ENCODE measurements at places on chromosomes 1 and 21.
A peak's percentile ranks its signal among the peaks of the same experiment; 100 is the strongest.

DNA sequence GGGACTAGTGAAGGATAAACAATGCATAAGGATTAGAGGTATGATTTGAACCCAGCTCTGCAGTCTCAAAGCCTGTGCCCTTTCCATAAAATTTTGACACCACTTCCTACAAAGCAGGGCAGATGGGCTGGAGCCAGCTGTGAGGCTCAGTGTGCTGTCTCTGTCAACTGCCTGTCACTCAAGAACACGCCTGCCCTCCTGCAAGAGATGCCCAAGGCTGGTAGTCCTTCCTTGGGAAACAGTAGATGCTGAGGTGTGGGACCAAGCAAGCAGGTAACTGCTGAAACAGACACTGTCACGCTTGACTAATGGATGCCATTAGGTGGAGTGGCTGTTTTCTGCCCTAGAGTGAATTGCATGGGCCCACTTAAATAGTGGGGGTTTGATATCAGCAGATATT, 402.0 kb downstream of the PTPRU start:
- no peak overlapping the region for H3K4me3 ChIP-seq
- peak; percentile 52 for DNase-seq
- no peaks in the 10 kb centered on the region for H3K36me3 ChIP-seq

- H3K4me1 ChIP-seq: peaks cover 24% of the 10 kb centered on the region
- no peak overlapping the region for H3K4me3 ChIP-seq
- H3K36me3 ChIP-seq: no peaks in the 10 kb centered on the region
- DNase-seq: no peak
- no peak overlapping the region for H3K27ac ChIP-seq
Measured at GRCh38 chr1:178238722-178239510, 145.0 kb downstream of the RASAL2 start.

DNA sequence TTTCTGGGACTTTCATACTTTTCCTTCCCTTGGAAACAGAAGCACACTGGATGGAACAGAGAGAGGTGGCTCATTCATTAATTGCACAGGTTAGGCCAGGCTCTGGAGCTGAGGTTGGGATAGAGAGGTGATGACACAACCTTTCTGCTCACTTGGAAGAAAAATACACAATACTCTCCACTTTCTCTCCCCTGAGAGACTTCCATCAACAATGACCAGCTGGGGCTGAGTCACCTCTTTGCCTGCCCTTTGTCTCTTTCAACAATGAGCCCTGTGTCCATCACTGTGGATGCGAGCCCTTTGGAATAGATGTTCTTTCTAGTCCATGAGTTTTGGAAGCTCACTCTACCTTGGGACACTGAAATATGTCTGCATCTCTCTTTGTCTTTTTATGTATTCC, 43.1 kb downstream of the ATP2B4 start:
- H3K36me3 ChIP-seq: no peaks in the 10 kb centered on the region
- H3K27me3 ChIP-seq: no peaks in the 10 kb centered on the region
- H3K27ac ChIP-seq: peak overlapping the region; percentile 81
- no peak overlapping the region for H3K4me3 ChIP-seq
- H3K4me1 ChIP-seq: peaks cover 97% of the 10 kb centered on the region

DNA sequence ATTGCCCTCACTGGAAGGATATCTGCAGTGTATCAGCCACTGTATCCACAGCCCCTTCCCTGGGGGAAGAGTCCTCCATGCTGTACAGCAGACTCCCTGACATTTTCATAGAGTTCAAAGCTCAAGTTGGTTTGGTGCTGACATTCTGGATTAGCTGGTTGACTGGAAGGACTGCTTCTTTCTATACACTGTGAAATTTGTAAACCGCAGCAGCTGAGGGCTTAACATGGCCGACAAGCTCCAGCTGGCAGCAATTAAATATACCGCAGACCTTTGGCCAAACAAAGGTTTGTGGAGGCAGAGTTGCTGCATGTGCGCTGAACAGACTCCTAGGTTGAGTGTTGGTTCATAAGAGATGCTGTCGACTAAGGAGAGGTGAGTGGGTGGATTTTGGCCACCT, 126.4 kb downstream of the DHRS3 start:
- H3K27me3 ChIP-seq: no peaks in the 10 kb centered on the region
- DNase-seq: no peak
- no peaks in the 10 kb centered on the region for H3K36me3 ChIP-seq

GRCh38 chr21:45129189-45129923, 55.0 kb downstream of the ADARB1 start:
- no peak for DNase-seq
- peaks cover 46% of the 10 kb centered on the region for H3K4me1 ChIP-seq
- H3K27me3 ChIP-seq: no peaks in the 10 kb centered on the region
- peak overlapping the region; percentile 57 for H3K27ac ChIP-seq
- no peak overlapping the region for H3K4me3 ChIP-seq

DNA sequence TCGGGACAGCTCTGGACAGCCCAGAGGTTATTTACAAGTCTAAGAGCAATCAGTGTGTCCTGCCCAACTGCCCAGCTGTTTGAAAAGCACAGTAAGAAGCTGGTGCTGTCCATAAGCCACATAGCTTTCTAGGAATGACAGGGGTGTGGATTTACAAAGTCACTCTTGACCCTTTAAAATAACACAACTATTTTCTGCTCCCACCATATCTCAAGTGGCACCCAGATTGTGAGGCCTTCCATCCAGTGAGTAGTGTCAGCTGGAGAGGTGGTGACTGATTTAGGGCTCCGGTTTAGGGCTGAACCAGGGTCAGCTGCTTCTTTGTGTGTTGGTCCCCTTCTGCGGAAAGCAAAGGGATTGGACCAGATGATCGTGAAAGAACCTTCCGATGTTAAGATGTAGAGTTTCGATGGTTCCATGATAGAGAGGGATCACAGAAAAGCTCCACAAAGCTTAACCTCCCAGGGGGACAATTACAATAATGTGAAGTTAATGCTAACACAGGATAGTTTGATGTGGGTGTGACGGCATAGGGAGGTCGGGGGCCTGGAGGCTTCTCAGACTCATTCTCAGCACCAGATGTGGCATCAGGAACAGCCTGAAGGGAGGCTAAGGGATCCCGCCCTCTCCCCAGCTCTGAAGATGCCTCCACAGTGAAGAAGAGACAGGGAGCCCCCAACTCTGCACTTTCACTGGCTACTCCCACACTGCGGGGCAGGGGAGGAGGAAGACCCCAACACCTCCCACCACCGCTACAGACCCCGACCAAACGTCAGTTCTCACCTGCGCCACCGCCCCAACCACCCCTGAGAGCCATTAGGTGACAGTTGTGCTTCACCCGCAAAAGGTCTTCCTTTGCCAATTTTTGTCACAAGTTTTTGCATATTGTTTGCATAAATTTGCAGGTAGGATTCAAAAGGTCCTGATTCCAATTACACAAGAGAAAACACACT, 40.6 kb downstream of the LRRC3 start:
- no peak overlapping the region for H3K27ac ChIP-seq
- no peak for DNase-seq
- H3K4me1 ChIP-seq: no peaks in the 10 kb centered on the region
- H3K36me3 ChIP-seq: no peaks in the 10 kb centered on the region
- H3K4me3 ChIP-seq: no peak overlapping the region

GRCh38 chr1:241045659-241046058, 311.3 kb downstream of the RGS7 start:
- H3K27ac ChIP-seq: no peak overlapping the region
- no peaks in the 10 kb centered on the region for H3K4me1 ChIP-seq
- no peak overlapping the region for H3K4me3 ChIP-seq

- no peaks in the 10 kb centered on the region for H3K27me3 ChIP-seq
- H3K27ac ChIP-seq: no peak overlapping the region
- no peaks in the 10 kb centered on the region for H3K4me1 ChIP-seq
- no peak for DNase-seq
- no peak overlapping the region for H3K4me3 ChIP-seq
Measured at GRCh38 chr1:165073185-165074007, 283.1 kb downstream of the LMX1A start.

DNA sequence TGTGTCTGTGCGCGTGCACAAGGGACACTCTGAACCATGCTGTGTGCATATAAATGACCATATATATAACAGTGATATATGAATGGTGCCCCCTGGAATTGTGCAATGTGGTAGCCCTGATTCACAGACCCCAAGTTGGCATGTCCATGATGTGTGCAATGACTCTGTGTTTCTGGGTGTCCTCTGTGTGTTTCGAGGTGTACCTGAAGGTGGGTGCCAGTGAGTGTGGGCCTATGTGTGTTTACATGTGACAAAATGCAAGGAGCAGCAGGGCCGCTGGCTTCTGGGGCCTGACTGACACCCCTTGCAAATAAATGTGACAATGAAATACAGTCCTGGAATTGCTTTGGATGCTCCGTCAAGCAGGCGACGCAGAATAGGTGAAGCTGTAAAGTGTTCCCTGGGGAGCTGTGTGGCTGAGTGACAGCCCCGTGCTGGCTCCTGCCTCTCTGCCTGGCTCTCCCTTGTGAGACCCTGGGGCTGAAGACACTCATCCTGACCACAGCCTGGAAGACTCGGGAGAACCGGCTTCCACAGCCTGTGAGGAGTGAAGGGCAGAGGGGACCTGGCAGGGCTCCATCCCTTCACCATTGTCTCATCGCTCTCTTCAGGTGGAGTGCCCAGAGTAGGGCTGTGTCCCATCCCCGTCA, 38.2 kb upstream of the CSF3R start:
- no peaks in the 10 kb centered on the region for H3K4me1 ChIP-seq
- no peaks in the 10 kb centered on the region for H3K27me3 ChIP-seq
- H3K27ac ChIP-seq: no peak overlapping the region

DNA sequence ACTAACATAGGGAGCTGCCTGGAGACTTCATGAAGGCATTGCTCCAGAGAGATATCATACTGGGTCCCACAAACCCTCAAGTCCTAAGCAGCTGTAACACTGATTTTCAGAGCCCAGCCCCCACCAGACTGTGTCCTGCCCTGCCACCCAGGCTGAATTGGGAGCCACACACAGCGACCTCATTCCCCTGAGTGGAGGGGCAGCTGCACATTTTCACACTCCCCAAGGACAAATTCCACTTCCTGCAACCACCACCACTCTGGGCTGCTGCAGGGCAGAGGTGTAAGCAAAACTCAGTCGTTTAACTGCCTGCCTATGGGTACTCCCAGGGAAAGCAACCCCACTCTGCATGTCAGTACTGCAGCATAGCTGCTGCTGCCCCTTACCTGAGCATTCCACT, 19.8 kb downstream of the DTL start:
- no peak overlapping the region for H3K27ac ChIP-seq
- no peak overlapping the region for H3K4me3 ChIP-seq
- H3K36me3 ChIP-seq: no peaks in the 10 kb centered on the region
- H3K27me3 ChIP-seq: no peaks in the 10 kb centered on the region

GRCh38 chr1:64163970-64164369, 39.5 kb upstream of the UBE2U start:
- H3K4me3 ChIP-seq: no peak overlapping the region
- H3K36me3 ChIP-seq: peaks cover 3% of the 10 kb centered on the region
- DNase-seq: no peak
- no peaks in the 10 kb centered on the region for H3K4me1 ChIP-seq
- H3K27ac ChIP-seq: no peak overlapping the region
- H3K27me3 ChIP-seq: no peaks in the 10 kb centered on the region

GRCh38 chr1:174656409-174657059, 208.8 kb downstream of the GPR52 start:
- H3K27ac ChIP-seq: no peak overlapping the region
- no peak overlapping the region for H3K4me3 ChIP-seq

DNA sequence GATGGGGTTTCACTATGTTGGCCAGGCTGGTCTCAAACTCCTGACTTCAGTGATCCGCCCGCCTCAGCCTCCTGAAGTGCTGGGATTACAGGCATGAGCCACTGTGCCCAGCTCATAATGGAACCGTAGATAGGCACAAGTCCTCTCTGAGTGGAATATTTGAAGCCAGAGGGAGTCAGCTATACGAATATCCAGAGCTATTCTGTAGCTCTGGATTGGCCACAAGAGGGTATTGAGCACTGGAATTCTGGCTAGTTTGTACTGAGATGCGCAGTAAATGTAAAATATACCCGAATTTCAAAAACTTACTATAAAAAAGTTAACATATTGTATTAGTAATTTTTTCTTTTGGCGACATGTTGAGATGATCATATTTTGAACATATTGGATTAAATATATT, 851 bp upstream of the VPS13D start:
- no peak overlapping the region for H3K4me3 ChIP-seq

DNA sequence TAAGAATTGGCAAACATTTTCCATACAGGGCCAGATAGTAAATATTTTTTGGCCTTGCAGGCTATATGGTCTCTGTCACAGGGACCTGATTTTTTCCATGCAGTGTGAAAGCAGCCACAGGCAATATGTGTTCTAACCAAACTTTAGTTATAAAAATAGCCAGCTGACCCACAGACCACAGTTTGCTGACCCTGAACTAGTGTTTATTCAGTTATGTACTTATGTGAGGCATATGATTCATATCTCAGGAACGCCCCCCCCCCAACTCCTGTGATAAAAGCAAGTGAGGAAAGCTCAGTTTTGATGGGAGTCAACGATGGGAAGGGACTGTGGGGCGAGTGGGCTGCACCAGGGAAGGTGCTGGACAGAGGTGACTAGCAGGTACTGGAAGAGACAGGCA, 80.1 kb downstream of the HMGB4 start:
- no peak for DNase-seq
- H3K36me3 ChIP-seq: no peaks in the 10 kb centered on the region
- H3K27me3 ChIP-seq: no peaks in the 10 kb centered on the region
- no peak overlapping the region for H3K27ac ChIP-seq
- H3K4me1 ChIP-seq: no peaks in the 10 kb centered on the region

GRCh38 chr1:33502726-33503125, 30.3 kb downstream of the ZSCAN20 start:
- H3K4me1 ChIP-seq: no peaks in the 10 kb centered on the region
- H3K27ac ChIP-seq: no peak overlapping the region
- H3K27me3 ChIP-seq: no peaks in the 10 kb centered on the region
- DNase-seq: no peak
- H3K4me3 ChIP-seq: no peak overlapping the region

GRCh38 chr21:33028287-33028670, 2.5 kb downstream of the OLIG2 start:
- peaks cover 18% of the 10 kb centered on the region for H3K27me3 ChIP-seq
- H3K36me3 ChIP-seq: no peaks in the 10 kb centered on the region
- H3K4me3 ChIP-seq: no peak overlapping the region

DNA sequence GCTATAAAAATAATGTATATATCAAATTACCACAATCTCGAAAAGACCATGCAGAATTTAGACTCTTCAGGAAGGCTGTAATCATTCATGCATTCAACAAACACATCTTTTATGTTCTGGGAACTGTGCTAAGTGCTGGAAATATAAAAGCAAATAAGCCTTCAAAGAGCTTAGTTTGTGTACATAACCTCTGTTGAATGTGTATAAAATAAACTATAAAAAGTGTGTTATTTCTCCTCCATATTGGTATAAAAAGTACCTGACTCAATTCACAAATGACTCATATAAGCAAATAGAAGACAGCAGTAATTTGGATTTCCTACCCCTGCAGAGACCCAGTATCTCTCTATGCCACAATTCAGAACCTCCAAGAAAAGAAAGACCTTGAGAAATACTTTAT, 36.8 kb downstream of the RAB3GAP2 start:
- H3K36me3 ChIP-seq: no peaks in the 10 kb centered on the region
- DNase-seq: no peak
- peaks cover 4% of the 10 kb centered on the region for H3K4me1 ChIP-seq
- no peaks in the 10 kb centered on the region for H3K27me3 ChIP-seq
- no peak overlapping the region for H3K27ac ChIP-seq

GRCh38 chr1:222331765-222332164, 216.1 kb downstream of the HHIPL2 start:
- H3K27ac ChIP-seq: no peak overlapping the region
- H3K4me3 ChIP-seq: no peak overlapping the region
- DNase-seq: no peak
- no peaks in the 10 kb centered on the region for H3K4me1 ChIP-seq
- no peaks in the 10 kb centered on the region for H3K36me3 ChIP-seq

- H3K36me3 ChIP-seq: no peaks in the 10 kb centered on the region
- H3K4me3 ChIP-seq: no peak overlapping the region
- H3K27ac ChIP-seq: no peak overlapping the region
- no peaks in the 10 kb centered on the region for H3K4me1 ChIP-seq
- H3K27me3 ChIP-seq: no peaks in the 10 kb centered on the region
Measured at GRCh38 chr21:25428537-25428936, 178.7 kb downstream of the MRPL39 start.
